NB4 (cell line): ENCODE measurements at places on chromosomes 12 and 14.

DNA sequence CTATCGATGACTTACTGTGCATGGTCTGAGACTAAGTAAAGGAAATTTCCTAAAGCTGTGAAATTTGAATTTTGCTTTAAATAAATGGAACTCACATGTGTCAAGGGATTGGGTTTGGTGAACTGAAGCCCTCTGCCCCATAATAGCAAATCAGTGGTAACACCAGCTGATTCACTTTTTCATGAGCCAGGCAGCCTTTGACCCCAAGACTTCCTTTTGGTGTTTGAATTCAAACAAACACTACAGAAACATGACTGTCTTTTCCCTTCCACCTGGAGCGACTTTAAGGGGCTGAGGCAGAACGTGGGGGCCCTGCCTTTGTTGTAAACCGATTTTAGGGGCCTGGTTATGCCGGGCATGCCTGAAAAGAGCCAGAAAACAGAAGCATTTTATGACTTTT is 28.8 kb downstream of the KCTD10 start:
- DNase-seq, result no peak

GRCh38 chr12:76060111-76060510 is 24.4 kb downstream of the NAP1L1 start:
- no peak for DNase-seq

GRCh38 chr12:23729359-23729758 is 220.1 kb downstream of the SOX5 start:
- DNase-seq, result no peak

GRCh38 chr12:108770269-108770829 is 39.0 kb upstream of the CORO1C start:
- no peak for DNase-seq

GRCh38 chr12:51815571-51815970 is 32.9 kb downstream of the FIGNL2 start:
- no peak for DNase-seq

DNA sequence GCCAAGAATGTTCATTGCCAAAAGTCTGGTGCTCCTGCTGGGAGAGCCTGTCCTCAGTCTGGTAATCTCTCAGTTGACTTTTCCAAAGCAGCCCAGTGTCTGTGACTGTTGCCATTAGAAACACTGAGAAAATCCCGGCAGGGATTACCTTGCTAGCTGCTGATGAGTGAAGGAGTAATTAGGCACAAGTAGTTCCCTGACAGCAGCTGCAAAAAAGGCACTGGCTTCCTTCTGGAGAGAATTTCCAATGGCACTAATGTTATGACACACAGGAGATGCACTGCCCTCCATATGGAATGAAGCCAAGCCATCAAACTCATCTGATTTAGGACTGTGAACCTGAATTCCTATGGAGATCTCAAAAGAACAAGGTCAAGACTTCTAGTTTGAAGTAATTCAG is 1321.2 kb upstream of the SEL1L start:
- no peak for DNase-seq

- DNase-seq, result no peak
Observed at GRCh38 chr12:90510948-90511347, 444.0 kb downstream of the CCER1 start.

- no peak for DNase-seq
Observed at GRCh38 chr12:58711974-58712373, 208.3 kb downstream of the LRIG3 start.

DNA sequence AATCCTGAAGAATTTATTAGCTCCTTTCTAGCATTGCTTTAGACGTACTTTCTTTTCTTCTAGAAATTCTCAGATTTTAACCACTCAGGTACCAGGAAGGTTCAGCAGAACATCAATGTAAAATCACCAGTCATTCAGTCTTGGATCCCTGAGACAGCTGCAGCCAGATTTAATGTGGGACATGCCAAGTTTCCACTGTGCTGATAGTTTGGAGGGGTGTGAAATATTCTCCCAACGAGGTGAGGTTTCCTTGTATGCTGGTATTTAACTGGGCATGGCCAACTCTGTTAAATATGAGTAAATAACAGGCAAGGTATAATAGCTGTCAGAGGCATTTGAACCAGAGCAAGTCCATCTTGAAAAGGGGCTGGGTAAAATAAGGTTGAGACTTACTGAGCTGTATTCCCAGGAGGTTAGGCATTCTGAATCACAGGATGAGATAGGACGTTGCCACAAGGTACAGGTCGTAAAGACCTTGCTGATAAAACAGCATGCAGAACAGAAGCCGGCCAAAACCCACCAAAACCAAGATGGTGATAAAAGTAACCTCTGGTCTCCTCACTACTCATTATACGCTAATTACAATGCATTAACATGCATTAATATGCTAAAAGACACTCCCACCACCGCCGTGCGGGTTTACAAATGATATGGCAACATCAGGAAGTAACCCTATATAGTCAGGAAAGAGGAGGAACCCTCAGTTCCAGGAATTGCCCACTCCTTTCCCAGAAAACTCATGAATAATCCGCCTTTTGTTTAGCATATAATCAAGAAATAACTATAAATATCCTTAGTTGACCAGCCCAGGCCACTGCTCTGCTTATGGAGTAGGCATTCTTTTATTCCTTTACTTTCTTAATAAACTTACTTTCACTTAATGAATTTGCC is 75.2 kb upstream of the RASSF8 start:
- DNase-seq, result no peak

DNA sequence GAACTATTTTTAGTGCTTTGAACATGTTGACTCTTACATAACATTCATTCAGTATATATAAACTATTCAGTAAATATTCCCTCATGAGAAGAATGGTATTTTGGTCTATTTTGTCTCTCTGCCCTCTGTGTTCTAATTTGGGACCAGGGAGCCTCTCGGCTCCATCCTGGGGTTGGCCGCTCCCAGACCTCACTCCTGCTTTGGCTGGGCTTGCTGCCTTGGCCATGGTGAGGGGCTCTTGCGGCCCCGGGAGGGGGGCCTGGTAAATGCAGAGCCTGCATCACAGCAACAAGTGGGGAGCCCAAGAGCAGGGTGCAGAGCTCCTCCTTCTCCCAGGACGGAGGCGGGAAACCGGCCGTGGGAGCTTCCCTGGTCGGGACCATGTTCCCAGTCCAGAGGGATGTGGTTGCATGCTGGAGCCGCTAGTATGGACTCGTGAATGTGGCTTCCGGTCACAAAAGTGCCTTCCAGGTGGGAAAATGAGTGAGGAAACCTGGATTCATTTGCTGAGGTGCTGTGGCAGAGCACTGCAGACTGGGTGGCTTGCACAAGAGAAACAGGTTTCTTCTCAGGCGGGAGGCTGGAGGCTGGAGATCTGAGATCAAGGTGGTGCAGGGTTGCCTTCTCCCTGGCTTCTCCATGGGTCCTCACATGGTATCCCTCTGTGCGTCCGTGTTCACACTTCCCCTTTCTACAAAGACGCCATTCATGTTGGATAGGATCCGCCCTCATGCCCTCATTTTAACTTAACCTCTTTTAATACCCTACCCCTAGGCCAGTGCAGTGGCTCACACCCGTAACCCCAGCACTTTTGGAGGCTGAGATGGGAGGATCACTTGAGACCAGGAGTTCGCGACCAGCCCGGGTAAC is 250.2 kb downstream of the CACNA1C start:
- no peak for DNase-seq

DNA sequence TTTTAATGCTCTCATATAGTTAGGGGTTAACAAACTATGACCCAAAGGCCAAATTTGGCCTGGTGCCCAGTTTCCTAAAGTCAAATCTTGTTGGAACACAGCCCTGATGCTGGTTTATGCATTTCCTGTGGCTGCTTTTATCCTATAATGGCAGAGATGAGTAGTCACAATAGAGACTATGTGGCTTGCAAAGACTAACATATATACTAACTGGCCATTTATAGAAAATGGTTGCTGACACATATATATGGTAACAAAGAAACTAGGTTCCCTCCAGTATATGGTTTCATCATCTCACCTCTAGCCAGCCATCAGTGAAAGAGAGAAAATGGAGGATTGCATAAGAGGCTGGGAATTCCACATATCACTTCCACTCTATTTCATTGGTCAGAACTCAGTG is 10.8 kb downstream of the NAV3 start:
- no peak for DNase-seq

- peak; percentile 24 for DNase-seq
Observed at GRCh38 chr14:34098045-34098984, 147.4 kb upstream of the EGLN3 start.

DNA sequence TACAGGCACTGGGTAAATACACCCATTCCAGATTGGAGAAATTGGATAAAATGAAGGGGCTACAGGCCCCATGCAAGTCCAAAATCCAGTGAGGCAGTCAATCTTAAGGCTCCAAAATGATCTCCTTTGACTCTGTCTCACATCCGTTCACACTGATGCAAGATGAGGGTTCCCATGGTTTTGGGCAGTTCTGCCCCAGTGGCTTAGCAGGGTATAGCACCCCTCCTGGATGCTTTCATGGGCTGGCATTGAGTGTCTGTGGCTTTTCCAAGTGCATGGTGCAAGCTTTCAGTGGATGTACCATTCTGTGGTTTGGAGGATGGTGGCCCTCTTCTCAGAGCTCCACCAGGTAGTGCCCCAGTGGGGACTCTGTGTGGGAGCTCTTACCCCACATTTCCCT is 427.2 kb downstream of the TRHDE start:
- peak; percentile 3 for DNase-seq

DNA sequence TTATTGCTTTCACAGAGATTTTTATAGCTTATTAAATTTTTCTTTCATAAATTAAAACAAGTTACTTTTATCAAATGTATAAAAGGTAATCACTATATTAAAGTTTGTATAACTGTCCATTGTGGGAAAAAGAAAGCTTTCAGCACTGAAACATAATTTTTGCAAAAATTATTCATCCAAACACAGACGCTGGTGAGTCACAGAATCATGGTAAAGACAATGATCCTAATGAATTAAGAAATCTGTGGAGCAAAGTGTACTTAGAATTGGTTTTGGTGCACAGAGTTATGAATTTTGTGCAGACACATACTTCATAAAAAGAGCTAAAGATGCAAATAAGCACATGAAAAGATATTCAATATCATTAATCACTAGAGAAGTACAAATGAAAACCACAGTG is 31.7 kb upstream of the C2CD5 start:
- no peak for DNase-seq

- no peak for DNase-seq
Observed at GRCh38 chr12:66162701-66163100, 7.1 kb downstream of the TMBIM4 start.

DNA sequence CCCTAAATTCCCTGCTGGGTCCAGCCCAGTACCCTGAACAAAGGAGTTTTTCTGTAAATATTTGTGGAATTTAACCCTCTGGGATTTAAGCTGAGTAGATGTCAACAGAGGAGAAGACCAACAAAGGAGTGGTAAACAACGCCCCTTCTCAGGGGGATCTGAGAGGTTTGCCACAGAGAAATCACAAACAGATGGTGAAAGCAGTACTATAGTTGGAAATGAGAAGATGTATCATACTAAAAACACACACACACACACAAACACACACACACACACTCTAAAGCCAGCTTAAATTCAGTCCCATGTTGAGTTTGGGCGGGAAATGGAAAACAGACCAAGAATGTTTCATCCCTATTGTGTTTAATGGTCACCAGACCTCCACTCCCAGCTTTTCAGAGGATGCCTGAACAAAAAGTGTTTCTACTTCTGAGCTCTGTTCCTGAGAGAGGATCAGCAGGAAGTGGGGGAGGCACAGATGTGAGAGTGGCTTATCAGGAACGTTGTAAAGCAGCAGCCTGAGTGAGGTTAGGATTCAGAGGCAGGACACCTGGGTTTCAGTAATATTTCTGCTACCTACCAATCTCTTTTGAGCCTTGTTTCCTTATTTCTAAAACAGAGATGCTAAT is 3.2 kb downstream of the BIN2 start:
- peak; percentile 81 for DNase-seq

GRCh38 chr12:48078901-48079300 is 27.0 kb downstream of the SENP1 start:
- peak; percentile 76 for DNase-seq

- DNase-seq, result no peak
Observed at GRCh38 chr12:113061061-113061694, 4.6 kb downstream of the DTX1 start.

GRCh38 chr14:51370758-51371386 is 130.8 kb downstream of the TMX1 start:
- no peak for DNase-seq

DNA sequence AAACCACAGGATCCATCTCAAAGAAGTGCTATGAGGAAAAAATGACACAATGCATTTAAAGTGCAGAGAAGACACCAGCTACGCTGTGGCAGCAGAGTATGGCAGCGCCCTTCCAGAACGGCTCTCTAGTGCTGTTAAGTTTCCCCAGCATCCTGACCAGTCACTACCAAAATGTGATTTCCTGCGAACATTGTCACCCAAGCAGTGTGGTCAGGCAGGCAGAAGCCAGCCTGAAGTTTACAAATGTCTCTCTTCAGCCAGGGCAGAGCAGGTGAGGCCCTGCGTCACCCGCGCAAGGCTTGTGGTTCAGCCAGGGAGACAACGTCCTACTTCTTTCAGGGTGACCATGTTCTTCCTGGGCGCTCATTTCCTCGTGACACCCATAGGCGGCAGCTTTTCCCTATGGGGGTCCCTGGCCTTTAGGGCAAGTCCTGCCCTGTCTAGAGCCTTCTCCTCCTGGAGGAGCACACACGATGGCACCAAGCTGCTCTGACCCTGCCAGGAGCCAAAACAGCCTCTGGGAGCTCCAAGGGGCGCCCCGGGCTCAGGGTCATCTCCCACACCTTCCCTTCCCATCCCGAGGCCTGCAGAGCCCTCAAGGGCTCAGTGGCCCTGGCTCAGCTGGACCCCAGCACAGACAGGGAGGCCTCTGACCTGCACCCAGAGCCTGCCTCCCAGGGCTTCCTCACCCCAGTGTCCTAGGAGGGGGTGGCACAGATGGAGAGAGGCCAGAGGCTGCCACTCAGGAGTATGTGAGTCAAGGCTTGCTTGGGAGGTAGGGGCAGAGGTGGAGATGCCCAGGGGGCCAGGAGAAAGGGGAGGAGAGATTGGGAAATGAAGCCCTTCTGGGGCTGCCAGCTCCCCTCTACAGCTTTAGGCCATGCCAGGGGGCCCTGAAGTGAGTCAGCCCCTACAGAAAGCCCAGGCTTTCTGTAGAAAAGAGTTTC is 41.9 kb downstream of the PSMA6 start:
- DNase-seq, result peak; percentile 53

DNA sequence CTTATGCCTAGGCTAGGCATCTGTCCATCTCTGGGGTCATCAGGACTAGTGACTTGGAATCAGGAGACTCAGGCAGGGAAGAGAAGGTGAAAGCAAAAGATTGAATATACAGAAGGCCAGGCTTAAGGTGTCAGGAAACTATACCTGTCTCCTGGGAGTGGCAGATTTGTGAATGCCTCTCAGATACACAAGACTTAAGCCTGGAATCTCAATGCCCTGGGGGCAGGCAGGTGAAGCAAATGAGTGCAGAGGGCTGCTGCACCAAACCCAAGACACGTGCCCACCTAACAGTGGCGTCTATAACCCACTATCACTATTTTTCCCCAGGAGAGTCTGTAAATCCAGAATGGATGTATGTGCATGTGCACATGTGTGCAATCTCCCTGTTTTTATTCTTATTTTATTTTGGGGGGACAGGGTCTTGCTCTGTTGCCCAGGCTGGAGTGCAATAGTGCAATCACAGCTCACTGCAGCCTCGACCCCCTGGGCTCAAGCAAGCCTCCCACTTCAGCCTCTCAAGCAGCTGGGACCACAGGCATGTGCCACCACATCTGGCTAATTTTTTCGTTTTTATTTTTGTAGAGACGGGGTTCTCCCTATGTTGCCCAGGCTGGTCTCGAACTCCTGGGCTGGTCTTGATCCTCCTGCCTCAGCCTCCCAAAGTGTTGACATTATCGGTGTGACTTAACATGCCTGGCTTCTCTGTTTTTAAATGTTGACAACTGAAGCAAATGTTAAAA is 31.9 kb upstream of the FOS start:
- no peak for DNase-seq

- DNase-seq, result peak; percentile 78
Observed at GRCh38 chr12:20950248-20950647, 139.7 kb downstream of the SLCO1B3 start.

- DNase-seq, result no peak
Observed at GRCh38 chr14:96130391-96130790, 74.2 kb upstream of the BDKRB2 start.
